ENCODE measurements at places on chromosomes 5 and 9.
A peak's percentile ranks its signal among the peaks of the same experiment; 100 is the strongest.

GRCh38 chr5:133611357-133612248 is 738 bp downstream of the FSTL4 start:
- DNase-seq, result no peak

- DNase-seq, result no peak
These were observed 26.1 kb downstream of the SMIM32 start for GRCh38 chr5:136166909-136167308.

DNA sequence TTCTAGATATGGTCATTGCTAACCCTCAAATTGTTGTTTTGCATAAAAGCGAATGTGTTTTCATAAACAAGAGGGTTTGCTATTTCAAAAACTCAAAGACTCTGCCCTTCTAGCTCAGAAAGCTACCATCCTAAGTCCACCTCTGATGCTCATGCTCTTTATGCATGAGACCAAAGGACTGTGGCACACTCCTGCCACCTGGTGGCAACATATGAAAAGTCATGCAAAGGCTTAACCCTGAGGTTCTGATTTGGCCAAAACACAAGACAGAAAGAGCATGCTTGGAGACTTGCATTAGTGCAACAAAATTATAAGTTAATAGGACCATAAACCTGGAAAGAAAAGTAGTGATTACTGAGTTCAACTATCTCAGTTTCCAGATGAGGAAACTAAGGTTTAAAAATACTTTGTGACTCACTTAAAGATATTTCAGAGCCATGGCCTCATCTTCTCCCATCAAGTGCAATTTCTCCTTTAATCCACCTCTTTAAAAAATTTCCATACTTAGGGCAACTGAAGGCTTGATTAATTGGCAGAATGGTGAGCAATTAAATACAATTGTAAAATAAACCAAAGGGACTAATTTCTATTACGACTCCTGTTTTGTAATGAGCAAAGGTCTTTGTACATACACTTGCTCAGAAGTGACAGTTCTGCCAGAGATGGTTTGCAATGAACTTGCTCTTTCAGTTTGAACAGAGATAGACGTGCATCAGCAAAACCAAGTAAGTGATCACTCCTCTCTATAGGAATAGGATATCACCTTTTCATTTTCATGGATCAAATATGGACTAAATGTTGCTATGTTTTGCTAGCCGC is 110.7 kb upstream of the RAD23B start:
- DNase-seq, result peak; percentile 81

GRCh38 chr5:146451411-146451810 is 4.3 kb downstream of the TCERG1 start:
- no peak for DNase-seq

DNA sequence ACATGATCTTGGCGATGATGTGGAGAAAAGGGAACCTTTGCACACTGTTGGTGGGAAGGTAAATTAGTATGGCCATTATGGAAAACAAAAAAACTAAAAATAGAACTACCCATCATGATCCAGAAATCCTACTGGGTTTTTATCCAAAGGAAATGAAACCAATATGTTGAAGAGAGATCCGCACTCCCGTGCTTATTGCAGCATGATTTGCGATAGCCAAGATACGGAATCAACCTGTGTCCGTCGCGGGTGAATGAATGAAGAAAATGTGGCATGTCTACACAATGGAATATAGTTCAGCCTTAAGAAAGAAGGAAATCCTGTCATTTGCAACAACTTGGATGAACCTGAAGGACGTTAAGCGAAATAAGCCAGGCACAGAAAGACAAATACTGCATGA is 84.5 kb downstream of the TTLL11 start:
- no peak for DNase-seq

GRCh38 chr9:137128862-137129455 is 10.0 kb upstream of the GRIN1 start:
- DNase-seq, result no peak

Data from putamen (tissue), 1 donor.